ENCODE measurements at places on chromosomes 2 and 18.

- no peak for DNase-seq
Observed at GRCh38 chr2:219401606-219402005, 13.9 kb upstream of the DNPEP start.

DNA sequence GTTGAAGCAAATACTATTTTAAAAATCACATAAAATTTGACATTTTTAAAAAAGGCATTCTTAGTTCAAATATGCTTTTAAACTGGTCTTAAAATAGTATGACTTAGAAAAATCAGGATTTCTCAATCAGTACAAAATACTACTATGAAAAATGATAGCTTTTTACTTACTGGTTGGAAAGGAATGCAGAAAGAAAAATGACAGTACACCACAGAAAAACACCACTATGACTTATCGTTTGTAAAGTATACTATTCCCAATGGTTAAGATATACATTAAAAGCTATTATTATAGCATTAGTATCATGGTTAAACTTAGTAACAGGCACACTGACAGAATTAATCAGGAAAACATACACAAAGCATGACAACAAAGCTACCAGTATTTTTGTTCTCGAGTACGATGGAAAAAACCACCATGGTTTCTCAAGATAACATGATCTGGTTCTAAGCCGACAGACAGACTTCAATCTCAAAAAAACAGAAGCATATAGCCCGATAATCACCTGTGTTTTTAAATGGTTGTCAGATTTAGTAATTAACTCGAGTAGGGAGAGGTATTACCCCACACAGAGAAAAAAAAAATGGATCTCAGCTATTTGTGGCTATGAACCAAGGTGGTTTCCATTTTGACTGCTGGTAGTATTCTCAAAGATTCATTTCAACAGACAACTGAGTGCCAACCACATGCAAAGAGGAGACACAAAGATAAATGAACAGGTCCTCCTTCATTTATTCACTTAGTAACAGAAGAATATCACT, 39.1 kb downstream of the CUL3 start:
- DNase-seq, result no peak

- DNase-seq, result no peak
Observed at GRCh38 chr2:64448041-64448426, 5.9 kb upstream of the LGALSL start.

- no peak for DNase-seq
Observed at GRCh38 chr18:67733088-67733487, 216.6 kb upstream of the DSEL start.

DNA sequence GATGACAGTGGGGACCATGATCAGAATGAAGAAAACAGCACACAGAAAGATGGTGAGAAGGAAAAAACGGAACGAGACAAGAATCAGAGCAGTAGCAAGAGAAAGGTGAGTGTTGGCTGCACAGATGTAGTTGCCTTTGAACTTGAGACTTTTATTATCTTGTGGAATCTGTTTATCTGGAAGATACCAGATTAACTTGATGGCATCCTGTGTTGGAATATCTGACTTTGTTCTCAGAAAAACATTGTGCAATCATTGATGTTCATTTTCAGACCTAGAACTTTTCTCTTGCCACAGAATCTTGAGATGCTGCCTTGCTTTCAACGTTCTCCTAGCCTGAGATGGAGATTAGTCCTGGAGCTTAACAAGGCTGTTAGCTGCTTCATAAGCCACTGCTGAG, 5.9 kb downstream of the EIF4E2 start:
- DNase-seq, result no peak

DNA sequence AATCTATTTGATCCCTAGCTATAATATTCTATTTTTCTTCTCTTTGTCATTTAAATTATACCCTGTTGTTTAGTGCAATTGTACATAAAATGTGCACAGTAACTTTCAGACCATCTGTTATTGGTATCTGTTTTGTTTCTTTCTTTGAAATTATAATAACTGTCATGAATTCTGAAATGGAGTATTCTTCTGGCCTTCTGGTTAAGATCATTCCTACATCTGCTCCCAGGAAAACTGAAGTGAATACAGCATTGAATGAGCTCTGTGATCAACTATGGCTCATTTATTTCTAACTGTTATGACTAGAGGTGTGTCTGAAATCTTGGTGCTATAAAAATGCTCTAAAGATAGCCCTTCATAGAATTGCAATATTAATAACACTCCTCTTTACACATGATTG, 788.4 kb upstream of the TMEFF2 start:
- DNase-seq, result no peak

DNA sequence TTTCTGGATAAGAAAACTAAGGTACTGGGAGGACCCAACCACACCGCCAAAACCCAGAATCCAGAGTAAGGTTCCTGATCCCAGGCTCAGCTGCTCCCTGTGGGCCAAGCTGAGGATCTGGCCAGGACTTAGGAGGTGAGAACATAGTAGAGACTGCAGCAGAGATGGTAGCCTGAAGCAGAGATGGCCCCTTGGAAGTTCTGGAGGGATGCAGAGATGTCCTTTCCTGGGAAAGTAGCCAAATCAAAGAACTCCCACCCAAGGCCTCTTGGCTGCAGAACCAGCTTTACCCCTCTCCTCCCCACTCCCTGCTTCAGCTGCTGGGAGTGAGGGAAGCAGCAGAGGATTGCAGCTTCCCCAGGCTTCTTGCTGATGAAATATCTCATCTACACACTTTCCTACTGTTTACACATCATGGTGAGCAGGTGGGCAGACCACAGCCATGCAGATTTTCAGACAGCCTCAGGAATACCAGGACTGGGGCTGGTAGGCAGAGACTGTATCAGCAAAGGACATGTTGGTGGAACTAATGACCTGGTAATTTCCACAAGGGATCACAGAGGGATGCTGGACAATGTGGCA, 32.7 kb downstream of the TMEM17 start:
- DNase-seq, result no peak

DNA sequence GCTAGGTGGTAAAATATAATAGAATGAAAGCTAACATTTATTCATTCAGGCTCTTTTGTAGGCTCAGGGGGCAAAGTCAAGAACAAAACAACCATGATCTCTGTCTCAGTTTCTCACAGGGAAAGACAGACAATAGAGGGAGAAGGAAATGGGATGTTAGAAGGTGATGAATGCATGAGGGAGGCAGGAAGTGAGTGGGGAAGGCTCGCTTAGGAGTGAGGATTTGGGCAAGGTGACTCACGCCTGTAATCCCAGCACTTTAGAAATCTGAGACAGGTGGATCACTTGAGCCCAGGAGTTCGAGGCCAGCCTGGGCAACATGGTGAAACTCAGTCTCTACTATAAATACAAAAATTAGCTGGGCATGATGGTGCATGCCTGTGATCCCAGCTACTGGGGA, 88.4 kb downstream of the CTIF start:
- no peak for DNase-seq

DNA sequence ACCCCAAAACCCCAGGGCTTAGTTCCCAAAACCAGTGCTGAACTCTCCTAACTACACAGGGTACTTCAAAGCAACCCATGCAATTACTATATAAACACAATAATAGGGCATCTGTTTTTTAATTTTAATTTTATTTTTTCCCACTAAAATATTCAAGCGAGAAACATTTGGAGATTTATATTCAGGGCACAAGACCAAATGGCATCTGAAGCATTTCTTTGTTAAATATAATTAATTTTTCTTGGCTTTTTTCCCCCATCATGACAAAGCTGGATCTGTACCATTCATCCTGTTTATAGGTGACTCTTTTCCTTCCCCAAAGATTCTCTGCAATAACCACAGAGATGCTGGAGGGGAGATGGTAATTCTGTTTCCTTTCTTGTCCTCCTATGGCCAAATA, 18.1 kb upstream of the HDAC4 start:
- no peak for DNase-seq

- DNase-seq, result no peak
Observed at GRCh38 chr18:56224669-56225561, 413.5 kb downstream of the TXNL1 start.

- no peak for DNase-seq
Observed at GRCh38 chr18:46623541-46623940, 33.5 kb downstream of the LOXHD1 start.

DNA sequence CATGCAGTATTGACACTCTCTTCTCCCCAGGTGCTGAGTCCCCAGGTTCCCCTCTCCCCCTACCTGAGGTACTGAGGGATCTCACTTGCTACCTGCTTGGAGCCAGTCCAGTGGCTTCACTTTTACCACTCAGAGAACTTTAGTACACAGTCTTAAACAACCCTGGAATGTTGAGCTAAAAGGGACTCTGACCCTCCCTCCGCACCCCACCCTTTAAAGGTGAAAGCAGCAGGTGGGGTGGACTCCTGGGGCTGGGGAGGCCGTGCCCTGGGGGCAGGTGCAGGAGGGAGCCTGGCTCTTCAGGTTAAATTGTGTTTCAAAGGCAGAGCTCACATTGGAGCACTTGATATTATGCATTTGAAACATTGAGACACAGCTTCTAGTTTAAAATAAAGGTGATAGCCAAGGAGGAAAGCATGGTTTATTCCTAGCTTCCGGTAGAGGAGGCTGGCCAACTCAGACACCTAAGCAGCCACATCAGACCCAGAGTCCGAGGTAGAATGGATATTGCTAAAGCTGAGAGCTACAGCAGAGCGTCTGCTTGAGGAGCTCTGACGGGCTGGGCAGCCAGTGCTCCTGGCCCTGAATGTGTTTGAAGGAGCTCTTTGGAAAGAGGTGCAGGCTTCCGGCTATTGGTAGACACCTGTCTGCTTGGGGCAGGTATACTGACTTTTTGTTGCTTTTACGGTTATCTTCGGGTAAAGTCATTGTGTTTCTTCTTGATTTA, 196.4 kb downstream of the AGAP1 start:
- DNase-seq, result no peak

DNA sequence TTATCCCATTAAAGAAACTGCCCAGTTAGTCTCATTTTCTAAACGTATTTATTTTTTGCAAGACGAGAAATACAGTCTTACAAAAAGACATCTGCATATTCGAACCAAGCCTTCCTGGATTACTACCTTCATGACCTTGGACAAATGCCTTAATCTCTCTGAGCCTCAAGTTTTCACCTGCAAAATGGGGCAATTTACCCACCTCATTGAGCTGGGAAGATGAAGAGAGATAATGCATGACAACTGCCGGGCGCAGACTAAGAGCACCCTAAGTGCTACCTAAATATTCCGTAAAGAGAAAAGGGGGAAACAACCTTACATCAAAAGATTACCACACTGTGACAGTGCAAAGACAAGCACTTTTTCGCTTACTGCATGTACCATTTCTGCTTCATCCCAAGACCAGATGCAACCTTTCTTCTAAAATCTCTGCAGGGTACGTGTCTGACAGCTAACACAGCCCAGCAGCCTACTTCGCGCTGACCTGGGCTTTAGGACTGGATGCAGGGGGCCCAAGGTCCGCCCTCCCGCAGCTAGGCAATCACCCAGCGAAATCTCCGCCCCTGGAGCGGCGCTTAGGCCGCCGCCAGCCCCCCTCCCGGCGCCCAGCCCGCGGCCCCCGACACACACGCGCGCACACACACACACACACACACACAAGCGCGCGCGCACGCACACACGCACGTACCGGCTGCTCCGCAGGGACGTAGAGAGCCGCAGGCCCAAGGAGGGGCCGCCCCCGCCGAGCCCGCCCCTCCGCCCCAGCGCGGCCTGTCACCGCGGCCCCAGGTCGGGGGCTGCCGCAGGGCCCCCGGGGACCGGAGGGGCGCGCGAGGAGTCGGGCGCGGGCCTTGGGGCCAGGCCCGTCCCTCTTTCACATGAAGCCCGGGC, 766 bp downstream of the MAP3K2 start:
- DNase-seq, result peak; percentile 76

DNA sequence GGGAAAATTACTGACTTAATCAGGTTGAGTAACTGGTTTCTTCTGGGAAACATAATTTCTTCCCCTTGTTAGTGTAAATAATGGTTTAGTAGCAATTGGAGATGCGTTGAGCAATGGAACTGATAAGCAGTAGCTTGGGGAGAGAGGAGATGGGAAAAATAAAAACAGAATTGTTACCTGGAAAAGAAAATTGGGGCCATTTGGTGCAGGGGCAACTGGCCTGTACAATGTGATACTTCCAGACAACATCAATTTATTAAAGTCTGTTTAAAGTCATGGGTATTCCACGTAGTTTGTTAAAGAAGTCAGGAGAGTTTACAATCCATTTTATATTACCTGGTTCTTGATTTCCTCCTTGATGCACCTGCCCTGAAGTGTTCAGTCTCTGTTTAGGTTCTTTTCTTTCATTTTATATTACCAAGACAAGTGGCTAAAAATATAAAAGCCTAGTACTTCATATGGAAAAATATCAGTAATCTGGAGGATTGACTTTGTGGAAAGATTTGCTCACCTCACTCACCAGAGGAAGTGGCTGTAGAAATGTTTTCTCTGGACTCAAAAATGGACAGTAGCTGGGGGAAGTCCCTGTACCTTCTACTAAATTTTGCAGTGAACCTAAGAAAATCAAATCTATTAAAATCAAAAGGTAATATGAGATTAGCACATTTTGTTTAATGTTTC, 161.0 kb downstream of the DDX1 start:
- DNase-seq, result no peak

- no peak for DNase-seq
Observed at GRCh38 chr18:4369705-4370104, 85.4 kb downstream of the DLGAP1 start.

DNA sequence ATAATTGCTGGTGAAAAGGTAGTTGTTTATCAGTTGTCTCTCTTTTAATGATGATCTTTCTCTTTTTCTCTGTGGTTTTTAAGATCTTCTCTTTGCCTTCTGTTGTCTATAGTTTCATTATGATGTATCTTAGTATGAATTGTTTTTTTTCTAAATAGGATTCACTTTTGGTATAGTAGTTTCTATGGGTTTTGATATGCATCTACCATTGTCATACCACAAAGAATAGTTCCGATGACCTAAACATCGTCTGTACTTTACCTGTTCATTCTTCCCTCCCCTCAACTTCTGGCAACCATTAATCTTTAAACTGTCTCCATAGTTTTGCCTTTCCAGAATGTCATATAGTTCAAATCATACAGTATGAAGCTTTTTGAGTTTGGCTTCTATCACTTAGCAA, 19.6 kb downstream of the RDH14 start:
- DNase-seq, result no peak

GRCh38 chr2:227462462-227462951, 9.4 kb upstream of the AGFG1 start:
- no peak for DNase-seq

DNA sequence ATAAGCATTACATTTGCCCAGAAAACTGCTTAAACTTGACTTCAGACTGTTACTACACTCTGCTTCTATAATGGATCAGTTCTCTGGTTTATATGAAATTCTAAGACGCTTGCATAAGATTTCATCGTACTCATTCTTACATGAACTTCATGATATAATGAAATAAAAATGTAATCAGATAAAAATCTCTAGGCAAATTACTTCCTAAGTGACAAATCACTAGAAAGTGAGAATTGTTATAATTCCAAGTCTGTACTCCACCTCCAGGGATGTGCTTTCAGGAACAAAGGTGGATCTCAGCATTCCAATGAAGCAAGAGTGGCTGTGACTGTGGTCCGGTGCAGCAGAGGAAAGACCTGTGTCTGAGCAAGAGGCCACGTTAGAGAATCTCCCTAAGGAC, 226.2 kb downstream of the PIEZO2 start:
- DNase-seq, result no peak

DNA sequence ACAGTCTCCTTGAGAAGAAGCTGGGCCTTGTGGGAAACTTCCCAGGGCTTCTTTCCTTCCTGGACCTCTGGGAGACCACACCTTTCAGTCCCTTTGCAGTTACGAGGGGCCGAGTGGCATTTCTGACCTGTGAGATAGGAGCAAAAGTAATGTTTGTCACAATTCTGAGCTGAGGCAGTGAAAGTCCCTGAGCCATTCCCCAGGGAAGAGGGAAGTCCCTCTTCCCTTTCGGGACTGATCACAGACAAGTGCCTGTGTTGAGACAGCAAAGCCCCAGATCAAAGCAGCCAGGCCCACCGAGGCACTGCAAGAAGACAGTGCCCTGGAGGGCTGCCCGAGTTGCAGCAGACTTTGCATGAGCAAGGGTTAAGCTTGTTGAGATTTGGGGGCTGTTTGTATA, 41.9 kb downstream of the RHOB start:
- DNase-seq, result no peak
